ENCODE measurements at places on chromosomes 13 and 19.

GRCh38 chr13:44605721-44606120, 29.6 kb upstream of the TSC22D1 start:
- no peak for DNase-seq

- DNase-seq = no peak
Observed at GRCh38 chr13:111947026-111947810, 119.7 kb upstream of the SOX1 start.

DNA sequence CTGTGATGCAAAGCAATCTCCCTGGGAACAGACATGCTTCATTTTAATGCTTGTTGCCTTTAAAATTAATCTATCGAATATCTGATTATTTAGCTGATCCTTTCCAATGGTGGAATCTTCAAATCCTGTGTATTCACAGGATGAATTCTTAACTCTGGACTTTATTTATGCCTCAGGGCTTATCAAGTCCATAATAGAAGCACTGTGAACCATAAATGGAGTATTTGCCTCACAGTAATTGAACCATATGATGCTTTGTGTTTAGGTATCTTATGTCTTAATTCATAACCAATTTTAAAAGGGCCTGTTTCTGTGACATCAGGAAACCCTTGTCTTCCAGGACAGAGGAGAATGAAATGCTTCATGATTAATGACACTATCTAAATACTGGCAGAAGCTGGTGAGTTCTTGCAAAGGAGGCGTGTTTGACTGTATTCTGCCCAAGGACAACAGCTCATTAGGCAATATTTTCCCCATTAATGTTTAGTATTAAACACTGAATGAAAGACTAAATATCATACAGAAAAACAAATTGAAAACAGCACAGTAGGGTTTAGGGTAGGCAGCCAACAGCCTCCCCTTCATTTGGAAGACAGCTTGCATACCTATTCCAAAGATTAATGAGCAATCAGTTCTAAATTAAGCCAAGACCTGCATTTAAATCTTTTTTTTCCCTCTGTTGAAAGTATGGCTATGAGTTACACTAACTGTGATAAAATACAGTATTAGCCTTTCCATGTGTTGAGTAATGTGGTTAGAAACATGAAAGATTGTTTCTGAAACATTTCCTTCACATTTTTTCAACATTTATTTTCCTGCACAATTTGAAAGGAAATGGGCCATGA, 709.4 kb downstream of the PCDH9 start:
- DNase-seq = no peak

DNA sequence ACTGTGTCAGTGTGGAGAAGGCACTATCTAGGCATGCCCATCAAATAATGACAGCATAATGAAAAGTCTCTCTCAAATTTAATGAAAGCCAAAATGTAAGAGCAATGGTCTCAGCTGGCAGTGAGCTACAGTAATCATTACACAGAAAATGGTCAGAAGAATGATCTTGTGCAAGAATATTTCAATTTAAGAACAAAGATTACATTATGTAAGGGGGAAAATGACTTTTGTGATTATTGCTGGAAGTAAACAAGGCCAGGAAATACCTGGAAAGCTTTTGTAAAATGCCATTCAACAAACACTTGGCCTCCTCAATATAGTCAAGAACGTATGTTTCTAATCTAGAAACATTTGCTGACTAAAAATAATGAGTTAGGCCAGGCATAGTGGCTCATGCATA, 89.1 kb downstream of the CAB39L start:
- DNase-seq = no peak

DNA sequence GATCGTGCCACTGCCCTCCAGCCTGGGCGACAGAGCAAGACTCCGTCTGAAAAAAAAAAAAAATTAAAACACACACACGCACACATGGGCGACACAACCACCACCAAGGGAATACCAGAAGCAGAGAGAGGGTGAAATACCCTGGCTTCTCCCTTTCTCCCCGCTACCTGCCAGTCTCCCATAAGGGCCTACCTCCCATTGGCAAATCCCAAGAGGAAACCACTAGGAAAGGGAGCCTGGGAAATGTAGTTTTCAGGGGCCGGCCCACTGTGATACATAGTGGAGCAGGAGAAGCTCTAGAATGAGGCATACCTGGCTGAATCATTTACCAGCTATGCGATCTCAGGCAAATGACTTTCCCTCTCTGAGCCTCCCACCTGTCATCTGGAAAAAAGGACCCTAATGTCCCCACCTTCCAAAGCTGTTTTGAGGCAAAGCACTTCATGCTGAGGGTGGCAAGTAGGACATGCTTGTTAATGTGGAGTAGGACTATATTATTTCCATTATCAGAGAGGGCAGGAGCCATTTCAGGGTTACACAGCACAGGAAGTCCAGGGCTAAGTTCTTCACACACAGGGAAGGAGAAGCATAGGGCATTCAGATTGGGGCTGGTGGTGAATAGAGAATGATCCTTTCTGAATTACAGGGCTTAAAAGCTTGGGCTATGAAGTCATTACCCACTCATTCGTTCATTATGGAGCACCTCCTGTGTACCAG, 14.3 kb upstream of the HNRNPUL1 start:
- DNase-seq = no peak

- DNase-seq = no peak
Observed at GRCh38 chr13:112750570-112750969, 60.7 kb downstream of the ATP11A start.

GRCh38 chr13:40552895-40553294, 113.5 kb downstream of the FOXO1 start:
- no peak for DNase-seq

DNA sequence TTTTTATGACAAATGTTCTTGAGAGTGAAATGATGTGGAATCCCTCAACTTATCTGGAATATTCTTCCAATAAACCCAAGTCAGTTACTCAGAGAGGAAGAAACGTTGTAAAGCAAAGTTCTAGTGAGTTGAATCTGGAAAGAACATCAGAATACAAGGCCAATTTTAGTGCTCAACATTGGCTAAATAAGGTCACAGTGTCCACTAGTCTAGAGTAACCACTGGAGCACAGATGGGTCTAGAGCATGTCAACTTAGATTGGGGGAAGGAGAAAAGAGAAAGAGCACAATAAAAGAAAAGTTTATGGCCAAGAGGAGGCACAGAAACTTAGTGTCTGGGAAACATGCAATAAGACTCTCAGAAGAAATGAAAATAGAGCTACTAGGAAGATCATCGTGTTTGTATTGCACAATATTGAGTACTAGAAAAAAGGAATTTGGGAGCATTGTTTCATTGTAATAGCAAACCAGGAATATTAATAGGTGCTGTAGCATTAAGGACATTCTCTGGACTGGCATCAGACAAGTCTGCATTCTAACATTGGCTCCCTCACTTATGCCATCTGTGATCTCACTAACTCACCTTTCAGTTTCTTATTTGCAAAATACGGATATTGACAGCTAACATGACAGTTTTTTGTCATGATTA, 1318.5 kb downstream of the PCDH9 start:
- DNase-seq = no peak

DNA sequence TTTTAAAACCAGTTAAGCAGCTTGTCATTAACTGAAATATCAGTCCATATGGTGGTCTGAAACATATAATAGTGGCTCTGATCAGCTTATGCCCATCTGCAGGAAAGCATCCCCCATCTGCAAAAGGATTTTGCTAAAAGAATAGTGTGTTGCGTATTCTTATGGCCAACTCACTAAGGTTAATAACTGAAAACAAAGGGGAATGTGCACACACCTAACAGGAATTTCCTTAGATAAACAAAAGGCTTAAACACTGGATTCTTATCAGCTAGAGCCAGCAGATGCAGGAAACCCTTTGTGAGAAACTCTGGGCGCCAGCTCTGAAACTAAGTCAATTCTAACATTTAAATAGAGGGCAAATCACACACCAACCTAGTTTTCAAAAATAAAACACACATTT, 22.1 kb downstream of the VPS36 start:
- DNase-seq = no peak

DNA sequence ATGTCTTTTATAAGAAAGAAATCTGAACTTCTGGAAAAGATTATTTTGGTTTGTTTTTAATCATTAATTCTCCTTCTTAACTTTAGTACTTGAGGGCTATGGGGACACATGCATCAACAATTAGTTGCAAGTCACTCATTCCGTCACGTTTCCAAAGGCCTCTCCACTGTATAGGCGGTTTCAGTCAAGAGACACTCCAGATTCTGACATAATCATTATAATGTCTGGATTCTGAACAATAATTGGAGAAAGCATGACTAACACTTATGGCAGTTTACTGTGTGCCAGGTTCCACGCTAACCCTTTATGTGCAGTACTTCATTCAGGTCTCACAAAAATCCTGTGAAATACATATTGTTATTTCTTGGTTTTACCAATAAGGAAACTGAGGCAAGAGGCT, 71.9 kb downstream of the TNFRSF19 start:
- DNase-seq = no peak

DNA sequence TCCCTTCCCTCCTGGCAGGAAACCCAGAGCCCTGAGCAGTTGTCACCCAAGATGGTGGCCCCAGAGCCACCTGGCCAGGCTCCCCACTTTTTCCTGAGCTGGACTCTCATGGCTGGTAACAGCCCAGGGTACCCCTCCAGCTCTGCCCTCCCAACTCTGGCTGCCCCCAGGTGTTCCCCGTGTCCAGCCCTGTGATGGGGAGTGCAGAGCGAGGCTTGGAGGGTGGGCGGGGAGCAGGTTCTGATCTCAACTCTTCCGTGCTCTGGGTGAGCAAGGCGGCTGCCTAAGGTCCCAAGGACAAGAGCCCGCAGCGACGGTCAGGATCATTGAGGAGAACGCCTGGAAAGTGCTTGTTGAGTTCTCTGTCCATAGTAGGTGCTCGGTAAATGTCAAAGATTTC, 54.7 kb upstream of the GAS6 start:
- no peak for DNase-seq

GRCh38 chr13:44968434-44968815, 20.8 kb downstream of the NUFIP1 start:
- no peak for DNase-seq

GRCh38 chr13:31919971-31920726, 111.4 kb upstream of the FRY start:
- no peak for DNase-seq

DNA sequence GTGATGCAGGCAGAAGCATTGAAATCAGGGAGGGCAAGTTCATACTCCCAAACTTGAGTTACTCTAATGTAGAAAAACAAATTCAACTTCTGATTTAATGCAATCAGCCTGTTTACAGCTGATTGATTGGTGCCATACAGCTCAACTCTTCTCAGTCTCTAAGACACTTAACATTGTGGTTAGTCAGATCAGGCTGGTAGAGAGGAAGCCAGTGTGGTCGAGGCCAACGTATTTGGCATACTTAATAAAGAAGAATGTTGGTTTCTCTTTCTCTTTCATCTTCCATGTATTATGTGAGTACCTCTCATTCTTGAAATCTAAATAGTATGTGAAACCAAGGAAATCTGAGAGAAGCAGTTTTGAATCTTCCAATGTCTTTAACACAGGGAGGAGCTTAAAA, 255.0 kb upstream of the SLITRK1 start:
- DNase-seq = no peak

DNA sequence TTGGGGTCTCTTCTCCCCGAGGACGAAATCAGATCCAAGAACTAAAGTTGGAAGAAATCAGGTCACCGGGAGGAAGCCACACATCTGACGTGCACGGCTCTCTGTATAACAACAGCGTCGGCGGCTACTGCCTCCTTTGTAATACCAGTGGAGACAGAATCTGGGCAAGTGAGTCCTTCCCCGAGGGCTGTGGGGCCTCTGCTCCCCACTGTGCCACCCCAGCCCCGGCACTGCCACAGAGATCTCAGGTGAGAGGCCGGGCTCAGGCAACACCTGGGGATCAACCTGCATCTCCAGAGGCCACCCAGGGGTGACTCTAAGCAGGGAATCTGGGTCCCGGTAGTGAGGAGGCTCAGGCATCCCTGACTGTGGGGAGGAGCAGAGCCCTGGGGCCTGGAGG, 33.7 kb upstream of the C13orf46 start:
- DNase-seq = no peak

DNA sequence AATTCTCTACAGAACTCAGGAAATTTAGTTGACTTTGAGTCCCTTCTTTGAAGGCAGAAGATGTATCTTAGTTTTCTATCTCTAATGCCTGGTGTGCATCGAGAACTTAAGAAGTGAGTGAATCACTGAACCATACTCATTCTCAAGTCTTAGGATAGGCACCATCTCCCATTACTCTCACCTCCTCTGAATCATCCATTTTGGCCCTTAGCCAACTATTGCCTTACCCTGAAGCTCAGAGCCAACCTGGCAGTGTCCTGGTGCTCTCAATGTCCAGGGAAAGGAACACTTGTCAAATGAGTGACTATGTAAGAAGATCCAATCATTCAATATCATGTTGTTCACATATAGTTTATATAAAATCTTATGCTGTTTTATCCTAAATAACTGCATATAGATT, 146.6 kb downstream of the RGCC start:
- DNase-seq = no peak

DNA sequence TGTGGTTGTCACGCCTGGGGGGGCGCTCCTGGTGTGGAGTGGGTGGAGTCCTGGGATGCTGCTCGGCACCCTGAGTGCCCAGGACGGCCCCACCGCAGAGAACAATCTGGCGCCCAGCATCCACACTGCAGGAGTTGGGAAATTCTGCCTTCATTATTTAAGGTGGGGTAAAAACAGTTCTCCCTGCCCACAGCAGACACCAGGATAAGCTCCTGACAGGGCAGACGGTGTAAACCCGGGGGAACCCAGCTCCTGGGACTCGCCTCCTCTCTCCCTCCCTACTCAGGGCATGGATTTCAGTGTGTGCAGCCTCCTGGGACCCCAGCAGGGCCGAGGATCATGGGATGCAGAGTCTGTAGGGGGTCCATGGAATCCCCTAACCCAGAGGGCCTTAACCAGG, 7.7 kb upstream of the WDR18 start:
- no peak for DNase-seq

GRCh38 chr13:27820524-27821482, 28.5 kb downstream of the GSX1 start:
- DNase-seq = no peak

DNA sequence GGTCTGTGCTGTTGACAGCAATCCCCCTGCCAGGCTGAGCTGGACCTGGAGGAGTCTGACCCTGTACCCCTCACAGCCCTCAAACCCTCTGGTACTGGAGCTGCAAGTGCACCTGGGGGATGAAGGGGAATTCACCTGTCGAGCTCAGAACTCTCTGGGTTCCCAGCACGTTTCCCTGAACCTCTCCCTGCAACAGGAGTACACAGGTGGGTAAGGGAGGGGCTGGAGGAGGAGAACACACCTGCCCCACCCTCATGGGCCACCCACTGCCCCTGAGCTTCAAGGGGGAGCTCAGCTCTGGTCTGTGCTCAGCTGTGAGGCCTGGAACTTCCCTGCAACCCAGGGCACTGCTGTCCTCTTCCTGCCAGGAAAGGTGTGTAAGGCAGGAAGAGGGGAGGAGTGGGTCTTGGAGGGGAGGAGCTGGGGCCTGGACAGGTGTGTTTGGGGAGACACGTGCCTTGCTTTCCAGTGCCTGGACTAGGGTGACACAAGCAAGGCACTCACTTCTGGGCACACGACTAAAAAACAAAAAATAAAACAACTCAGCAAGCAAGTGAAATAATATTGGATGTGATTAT, 3.9 kb downstream of the SIGLEC7 start:
- DNase-seq = no peak
